NCI-H2081 (cell line): ENCODE measurements at places on chromosomes 7 and 10.
A peak's percentile ranks its signal among the peaks of the same experiment; 100 is the strongest.

- no peak for DNase-seq
Measured at GRCh38 chr7:83085299-83085698, 77.4 kb downstream of the PCLO start.

DNA sequence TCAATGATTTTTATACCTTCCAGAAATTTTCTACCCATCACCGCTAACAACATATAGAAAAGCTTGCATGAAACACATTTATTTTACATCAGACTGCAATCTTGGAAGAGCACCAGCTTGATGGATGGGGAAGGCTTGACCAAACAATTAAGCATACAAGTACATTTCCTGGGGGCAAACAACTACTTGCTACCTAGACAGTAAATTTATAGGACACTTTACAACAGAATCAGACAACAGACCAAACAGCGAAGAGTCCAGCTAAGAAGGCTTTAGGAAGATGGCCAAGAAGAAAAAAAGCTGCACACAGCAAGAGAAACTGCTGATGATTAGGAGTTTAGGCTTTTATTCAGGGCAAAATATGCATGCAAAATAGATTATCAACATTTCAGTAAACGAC, 8.0 kb downstream of the AASS start:
- DNase-seq: peak; percentile 54

DNA sequence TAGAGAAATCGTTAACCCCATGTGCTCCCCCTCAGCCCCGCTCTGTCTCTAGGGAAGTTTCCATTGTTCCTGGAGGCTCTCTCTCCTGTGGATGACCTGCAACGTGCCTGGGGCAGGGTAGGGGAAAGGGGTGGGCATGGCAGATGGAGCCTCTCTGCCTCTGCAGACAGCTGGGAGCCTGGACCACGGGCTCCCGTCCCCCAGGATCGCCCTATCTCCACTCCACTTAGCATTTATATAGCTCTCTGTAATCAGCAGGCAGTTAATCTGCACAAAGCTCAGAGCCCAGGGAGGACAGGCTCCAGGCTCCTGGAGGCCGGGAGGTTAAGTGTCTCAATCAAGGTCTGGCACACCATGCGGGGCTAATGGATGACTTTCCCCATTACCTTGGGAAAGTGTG, 369.7 kb downstream of the PLXNA4 start:
- no peak for DNase-seq

DNA sequence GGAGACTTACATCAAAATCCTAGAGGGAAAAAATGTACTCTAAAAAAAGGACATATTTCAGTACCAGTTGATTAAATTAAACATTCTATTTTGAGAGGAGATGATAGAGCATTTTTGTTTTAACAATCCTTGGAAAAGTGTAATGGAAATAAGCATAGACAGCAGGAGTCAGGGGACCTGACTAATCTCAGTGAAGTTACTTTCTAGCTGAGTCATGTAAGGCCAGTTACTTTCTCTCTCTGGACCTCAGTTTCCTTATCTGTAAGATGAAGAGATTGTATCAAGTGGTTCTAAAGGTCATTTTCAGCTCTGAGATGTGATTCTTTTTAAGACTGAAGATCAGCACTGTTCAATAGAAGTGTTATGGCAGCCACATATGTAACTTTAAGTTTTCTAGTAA, 44.1 kb downstream of the VTI1A start:
- no peak for DNase-seq

DNA sequence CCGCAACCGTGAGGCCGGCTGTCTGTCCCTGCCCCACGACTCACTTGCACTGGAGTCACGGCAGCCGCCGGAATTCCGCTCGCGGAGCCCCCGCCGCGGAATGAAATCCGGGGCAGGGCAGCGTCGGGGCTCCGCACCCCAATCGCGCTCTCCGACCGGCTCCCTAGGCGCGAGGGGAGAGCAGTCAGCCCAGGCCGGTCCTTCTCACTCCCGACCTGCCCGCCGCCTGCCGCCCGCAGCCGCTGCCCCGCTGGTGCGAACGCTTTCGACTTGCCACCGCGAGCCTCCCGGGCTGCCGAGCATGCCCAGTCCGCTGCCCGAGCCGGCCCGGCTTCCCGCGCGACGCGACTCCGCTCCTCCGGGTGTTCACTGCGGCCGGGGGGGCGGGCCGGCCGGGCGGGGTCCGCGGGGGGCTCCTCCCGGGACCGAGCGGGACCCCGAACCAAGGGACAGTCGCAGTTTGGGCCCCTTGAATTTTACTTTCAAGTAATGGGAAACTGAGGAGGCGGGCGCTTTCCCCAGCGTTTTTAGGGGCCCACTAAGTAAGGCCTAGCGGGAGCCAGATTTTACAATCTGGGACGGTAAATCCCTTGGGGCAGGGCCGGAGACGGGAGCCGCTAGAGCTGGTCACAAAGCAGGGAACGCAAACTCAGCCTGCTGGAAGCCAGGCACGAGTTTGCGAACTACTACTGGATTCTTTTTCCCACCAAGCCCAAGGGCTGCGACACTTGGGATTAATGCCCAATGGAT, at the start of gene SGMS1:
TSS of gene SGMS1 (minus strand) at position 294 of the 750 bp plus-strand sequence. CDS start 279,842 bp downstream, outside the sequence.
- peak; percentile 74 for DNase-seq

GRCh38 chr7:130888468-130888867, 154.5 kb upstream of the KLF14 start:
- DNase-seq: no peak

GRCh38 chr7:84425702-84426259, 231.2 kb upstream of the SEMA3A start:
- no peak for DNase-seq

DNA sequence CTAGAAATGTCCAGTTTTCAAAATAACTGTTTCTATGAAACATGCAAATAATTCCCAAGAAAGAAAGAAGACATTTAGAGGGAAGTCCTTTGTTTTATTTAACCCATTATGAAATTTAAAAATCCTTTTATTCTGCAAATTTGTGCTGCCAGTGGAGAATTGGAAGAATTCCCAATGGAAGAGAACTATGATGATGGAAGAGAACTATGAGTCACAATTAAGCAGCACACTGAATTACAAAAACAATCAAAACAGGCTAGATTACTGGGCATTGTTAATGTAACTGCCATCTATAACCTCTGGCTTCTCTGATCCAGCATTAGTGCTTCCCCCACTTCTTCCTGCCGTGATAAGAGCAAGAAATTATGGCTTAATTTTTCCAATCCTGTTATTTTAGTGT, 126.2 kb upstream of the FEZF1 start:
- no peak for DNase-seq

DNA sequence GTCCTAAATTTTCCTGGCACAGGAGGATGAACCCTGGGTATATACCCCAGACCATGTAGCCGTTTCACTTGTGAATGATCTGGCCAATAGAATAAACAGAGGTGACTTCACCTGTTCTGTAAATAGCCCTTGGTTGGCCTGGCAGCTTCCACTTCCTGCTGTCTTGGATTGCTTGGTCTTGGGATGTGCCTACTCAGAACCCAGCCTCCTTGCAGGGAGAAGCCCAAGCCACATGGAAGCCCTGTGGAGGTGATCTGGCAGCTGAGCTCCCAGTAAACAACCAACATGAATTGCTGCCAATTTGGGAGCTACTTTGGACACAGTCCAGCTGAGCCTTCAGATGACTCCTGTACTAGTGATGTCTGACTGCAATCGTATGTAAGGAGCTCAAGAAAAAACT, 4.8 kb upstream of the RAPGEF5 start:
- DNase-seq: peak; percentile 94

DNA sequence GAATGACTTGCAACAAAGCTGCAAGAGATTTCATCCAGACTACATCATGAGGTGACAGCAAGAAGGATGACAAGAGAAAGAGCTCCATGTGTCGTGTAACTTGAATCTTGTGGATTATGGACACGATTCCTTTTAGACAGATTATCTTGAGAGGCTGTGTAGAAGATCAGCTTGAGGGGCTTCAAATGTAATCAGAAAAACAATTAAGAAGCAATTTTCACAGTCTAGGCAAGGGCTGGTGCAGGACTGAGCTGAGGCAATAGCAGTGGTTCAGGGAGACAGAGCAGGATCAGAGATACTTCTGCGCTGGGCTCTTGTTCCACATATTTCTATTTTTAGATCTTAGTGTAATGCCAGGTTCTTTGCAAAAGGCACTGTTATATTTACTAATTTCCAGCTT, 253.0 kb upstream of the COBL start:
- DNase-seq: no peak
